Memory B cell (primary cell): ENCODE measurements at places on chromosomes 7 and 10.

GRCh38 chr7:86453454-86453853 lies 190.3 kb upstream of the GRM3 start:
- no peak for DNase-seq
- H3K36me3 ChIP-seq = no peaks in the 10 kb centered on the region
- H3K4me3 ChIP-seq = no peak overlapping the region
- H3K27me3 ChIP-seq = no peaks in the 10 kb centered on the region

DNA sequence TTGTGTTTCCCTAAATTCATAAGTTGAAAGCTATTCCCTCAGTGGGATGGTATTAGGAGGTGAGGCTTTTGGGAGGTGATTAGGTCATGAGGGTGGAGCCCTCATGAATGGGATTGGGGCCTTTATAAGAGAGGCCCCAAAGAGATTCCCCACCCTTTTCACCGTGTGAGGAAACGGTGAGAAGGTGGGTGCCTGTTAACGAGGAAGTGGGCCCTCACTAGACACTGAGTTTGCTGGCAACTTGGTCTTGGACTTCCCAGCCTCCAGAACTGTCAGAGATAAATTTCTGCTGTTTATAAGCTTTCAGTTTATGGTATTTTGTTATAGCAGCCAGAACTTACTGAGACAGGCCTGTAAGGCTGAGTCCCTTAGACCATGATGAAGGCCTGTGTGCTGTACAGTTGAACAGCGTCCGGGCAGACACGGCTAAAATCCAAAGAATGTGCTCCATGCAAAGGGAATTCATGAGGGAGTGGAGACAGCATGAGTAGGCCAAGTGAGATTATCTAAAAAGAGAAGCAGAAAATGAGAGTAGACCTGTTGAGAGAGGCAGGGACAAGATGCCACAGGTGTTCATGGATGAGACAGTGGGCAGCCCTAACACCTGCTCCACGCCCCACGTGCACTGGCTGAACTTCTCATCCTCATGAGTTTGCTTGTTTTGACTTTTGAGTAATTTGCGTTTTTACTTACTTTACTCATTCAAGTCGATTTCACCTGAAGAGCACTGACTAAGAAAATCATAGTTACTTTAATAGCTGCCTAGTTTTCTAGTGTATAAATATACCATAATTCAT lies 66.9 kb upstream of the SFMBT2 start:
- no peak overlapping the region for H3K4me3 ChIP-seq
- H3K4me1 ChIP-seq = peaks cover 50% of the 10 kb centered on the region
- no peak for DNase-seq
- peaks cover 1% of the 10 kb centered on the region for H3K36me3 ChIP-seq
- no peak overlapping the region for H3K27ac ChIP-seq

DNA sequence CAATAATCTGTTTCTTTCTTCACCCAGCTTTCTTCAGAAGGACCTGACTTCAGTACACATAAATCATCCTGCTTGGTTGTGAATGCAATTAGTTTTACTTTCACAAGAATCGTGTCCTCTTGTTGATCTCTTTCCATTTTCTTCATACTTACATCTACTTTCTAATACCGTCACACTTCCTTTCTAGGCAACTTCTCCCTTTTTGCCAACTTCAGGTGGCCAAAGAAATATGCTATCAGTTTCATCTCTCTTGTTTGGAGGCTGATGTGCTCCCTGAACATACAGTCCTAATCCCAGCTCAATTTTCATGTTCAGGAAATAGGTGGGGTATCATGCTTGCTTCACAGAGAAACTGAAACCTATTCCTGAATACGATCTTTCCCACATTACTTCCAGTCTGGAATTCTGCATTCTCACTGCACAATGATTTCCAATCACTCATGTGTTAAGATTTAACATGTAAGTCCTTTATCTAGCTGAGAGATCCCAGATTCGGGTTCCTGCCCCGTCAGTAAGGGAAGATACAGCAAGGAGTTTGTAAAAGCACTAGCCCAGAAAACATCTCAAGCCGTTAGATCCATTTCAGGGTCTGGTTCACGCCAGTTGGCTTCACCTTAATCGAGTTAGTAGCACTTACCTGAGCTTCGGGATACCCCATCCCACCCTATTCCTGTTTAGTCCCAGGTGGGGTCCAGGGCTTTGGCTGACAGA lies 994 bp downstream of the SLC25A28 start:
- H3K4me1 ChIP-seq = peaks cover 33% of the 10 kb centered on the region
- DNase-seq = peak; percentile 18
- H3K27me3 ChIP-seq = no peaks in the 10 kb centered on the region
- H3K27ac ChIP-seq = peak overlapping the region; percentile 83

DNA sequence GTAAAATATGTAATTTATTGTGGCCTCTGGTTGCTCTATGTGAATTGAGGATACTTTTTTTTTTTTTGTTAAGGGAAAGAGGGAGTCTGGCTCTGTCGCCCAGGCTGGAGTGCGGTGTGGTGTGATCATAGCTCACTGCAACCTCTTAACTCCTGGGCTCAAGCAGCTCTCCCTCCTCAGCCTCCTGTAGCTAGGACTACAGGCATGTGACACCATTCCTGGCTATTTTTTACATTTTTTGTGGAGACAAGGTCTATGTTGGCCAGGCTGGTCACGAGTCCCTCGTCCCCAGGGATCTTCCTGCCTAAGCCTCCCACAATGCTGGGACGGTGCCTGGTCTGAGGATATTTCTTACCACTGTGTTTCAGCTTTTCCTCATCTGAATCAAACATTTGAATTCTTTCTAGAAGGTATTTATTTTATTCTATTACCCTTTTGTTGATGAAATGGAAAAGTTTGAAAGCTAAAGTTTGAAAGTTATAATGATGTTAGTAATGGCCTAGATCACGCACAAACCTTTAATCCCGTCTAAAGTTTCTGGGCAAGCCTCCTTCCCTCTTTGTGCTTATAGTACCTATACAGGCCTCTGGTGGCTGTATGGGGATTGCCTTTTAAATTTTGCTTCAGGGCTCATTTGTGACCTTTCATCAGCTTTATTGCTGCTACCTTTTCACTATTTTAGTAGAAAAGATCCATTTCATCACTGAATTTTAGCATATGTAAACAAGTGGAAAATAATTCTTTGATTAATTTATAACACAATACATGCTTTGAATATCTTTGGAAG lies 2.0 kb downstream of the IFRD1 start:
- peaks cover 4% of the 10 kb centered on the region for H3K36me3 ChIP-seq
- no peak for DNase-seq
- H3K4me1 ChIP-seq = peaks cover 20% of the 10 kb centered on the region
- no peak overlapping the region for H3K27ac ChIP-seq

DNA sequence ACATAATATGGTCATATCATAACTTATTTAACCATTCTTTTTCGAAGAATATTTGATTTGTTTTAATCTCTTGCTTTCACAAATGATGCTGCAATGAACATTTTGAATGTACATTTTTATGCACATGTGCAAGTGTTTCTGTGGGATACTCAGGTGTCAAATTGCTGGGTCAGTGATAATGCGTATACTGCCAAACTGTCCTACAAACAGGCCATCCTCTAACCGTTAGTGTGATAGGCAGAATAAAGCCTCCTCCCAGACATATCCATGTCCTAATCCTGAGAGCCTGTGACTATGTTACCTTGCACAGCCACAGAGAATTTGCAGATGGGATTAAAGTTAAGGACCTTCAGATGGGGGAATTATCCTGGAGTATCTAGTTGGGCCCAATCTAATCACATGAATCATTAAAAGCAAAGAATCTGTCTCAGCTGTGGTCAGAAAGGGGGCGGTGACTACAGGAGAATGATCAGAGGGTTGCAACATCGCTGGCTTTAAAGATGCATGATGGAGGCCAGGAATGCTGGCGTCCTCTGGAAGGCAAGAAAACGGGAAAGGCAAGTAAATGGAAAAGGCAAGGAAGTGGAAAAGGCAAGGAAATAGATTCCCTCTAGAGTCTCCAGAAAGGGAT lies 46.7 kb downstream of the FZD1 start:
- H3K27me3 ChIP-seq = no peaks in the 10 kb centered on the region
- H3K27ac ChIP-seq = no peak overlapping the region
- no peak overlapping the region for H3K4me3 ChIP-seq
- no peak for DNase-seq

GRCh38 chr10:69394020-69394419 lies 22.7 kb downstream of the TACR2 start:
- no peaks in the 10 kb centered on the region for H3K27me3 ChIP-seq
- no peak overlapping the region for H3K27ac ChIP-seq
- no peak for DNase-seq
- no peak overlapping the region for H3K4me3 ChIP-seq
- H3K4me1 ChIP-seq = peaks cover 18% of the 10 kb centered on the region

GRCh38 chr7:103626776-103627175 lies 180.8 kb upstream of the SLC26A5 start:
- no peaks in the 10 kb centered on the region for H3K4me1 ChIP-seq
- H3K4me3 ChIP-seq = no peak overlapping the region
- H3K36me3 ChIP-seq = no peaks in the 10 kb centered on the region
- peaks cover 7% of the 10 kb centered on the region for H3K27me3 ChIP-seq

GRCh38 chr7:141167381-141167964 lies 93.6 kb downstream of the TMEM178B start:
- H3K27me3 ChIP-seq = peaks cover 13% of the 10 kb centered on the region
- DNase-seq = no peak
- H3K4me3 ChIP-seq = no peak overlapping the region

GRCh38 chr7:132650498-132650897 lies 74.2 kb upstream of the PLXNA4 start:
- H3K36me3 ChIP-seq = no peaks in the 10 kb centered on the region
- H3K4me1 ChIP-seq = peaks cover 18% of the 10 kb centered on the region
- H3K27me3 ChIP-seq = no peaks in the 10 kb centered on the region
- DNase-seq = no peak
- H3K27ac ChIP-seq = no peak overlapping the region

GRCh38 chr7:71982851-71983250 lies 429.3 kb downstream of the CALN1 start:
- H3K4me3 ChIP-seq = no peak overlapping the region
- no peaks in the 10 kb centered on the region for H3K4me1 ChIP-seq
- H3K27me3 ChIP-seq = no peaks in the 10 kb centered on the region
- H3K27ac ChIP-seq = no peak overlapping the region
- H3K36me3 ChIP-seq = no peaks in the 10 kb centered on the region
- DNase-seq = no peak

DNA sequence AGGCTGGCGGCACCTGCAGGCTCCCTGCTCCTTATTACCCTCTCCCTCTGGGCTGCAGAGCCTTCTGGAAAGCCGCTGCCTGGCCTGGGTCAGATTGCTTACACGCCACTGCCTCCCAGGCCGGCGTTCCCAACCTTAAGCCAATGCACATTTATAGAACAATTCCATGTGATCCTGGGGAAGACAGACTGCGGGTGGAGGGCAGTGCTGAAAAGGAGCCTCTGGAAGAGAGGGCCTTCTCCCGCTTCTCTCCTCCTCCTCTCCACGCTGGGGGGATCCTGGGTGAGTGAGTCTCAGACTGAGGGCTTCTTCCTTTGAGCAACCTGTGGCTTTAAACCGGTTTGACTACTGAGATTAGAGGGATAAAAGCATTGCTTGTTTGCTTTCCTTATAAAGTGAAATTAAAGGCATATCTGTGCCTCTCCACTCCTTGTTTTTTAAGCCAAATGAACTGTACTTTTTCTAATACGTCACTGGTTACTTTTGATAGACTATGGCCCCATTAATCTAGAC lies 5.5 kb downstream of the TACC2 start:
- H3K4me1 ChIP-seq = peaks cover 4% of the 10 kb centered on the region
- peaks cover 2% of the 10 kb centered on the region for H3K36me3 ChIP-seq
- no peak overlapping the region for H3K4me3 ChIP-seq
- H3K27me3 ChIP-seq = peaks cover 20% of the 10 kb centered on the region
- no peak for DNase-seq

DNA sequence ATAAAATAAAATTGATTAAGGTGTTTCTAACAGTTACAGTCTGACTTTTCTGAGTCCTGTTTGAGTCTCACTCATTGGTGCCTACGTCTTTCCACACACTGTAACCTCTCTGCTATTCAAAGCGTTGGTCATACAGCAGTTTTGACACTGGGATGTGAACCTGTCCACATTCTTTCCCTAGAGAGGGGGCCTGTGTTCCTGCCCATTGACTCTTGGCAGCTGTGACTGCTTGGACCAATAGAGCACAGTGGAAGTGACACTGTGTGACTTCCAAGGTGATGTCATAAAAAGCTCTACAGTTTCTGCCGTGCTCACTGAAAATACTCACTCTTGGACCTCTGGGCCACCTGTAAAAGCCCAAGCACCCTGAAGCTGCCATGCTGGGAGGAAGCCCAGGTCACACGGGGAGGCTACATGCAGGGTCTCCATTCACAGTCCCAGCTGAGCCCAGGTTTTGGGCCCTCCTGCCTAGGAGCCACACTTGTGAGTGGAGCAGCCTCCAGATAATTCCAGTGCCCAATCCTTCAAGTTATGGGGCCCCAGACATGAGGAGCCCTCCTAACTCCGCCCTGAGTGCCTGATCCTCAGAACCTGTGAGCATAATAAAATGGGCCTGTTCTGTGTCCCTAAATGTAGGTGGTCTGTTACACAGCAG lies 704 bp upstream of the ANTXRL start:
- peaks cover 7% of the 10 kb centered on the region for H3K27me3 ChIP-seq
- H3K27ac ChIP-seq = no peak overlapping the region
- no peak for DNase-seq
- no peak overlapping the region for H3K4me3 ChIP-seq

- H3K27ac ChIP-seq = no peak overlapping the region
- no peaks in the 10 kb centered on the region for H3K36me3 ChIP-seq
- H3K4me1 ChIP-seq = no peaks in the 10 kb centered on the region
- DNase-seq = no peak
These were observed 20.5 kb upstream of the VWDE start for GRCh38 chr7:12423997-12424745.

DNA sequence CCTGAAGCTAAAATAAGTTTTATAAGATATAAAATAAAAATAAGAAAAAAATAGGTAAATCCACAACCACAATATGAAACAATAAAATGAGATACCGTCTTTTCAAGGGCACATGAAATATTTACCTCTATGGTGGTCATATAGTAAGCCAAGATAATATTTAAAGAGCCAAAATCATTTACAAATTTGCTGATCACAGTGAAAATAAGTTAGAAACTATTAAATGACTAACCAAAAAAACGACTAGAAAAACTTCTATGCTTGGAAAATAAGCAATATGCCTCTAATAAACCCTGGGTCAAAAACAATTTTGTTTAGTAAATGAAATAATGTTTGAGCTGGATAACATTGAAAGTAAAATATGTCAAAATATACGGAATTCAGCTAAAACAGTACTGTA lies 535.2 kb downstream of the GRID1 start:
- no peaks in the 10 kb centered on the region for H3K36me3 ChIP-seq
- no peak overlapping the region for H3K27ac ChIP-seq
- H3K4me1 ChIP-seq = no peaks in the 10 kb centered on the region
- peaks cover 4% of the 10 kb centered on the region for H3K27me3 ChIP-seq
- no peak overlapping the region for H3K4me3 ChIP-seq
- no peak for DNase-seq

- H3K36me3 ChIP-seq = no peaks in the 10 kb centered on the region
- no peaks in the 10 kb centered on the region for H3K4me1 ChIP-seq
- peaks cover 10% of the 10 kb centered on the region for H3K27me3 ChIP-seq
- no peak overlapping the region for H3K27ac ChIP-seq
- H3K4me3 ChIP-seq = no peak overlapping the region
- DNase-seq = no peak
These were observed 118.6 kb upstream of the PRSS58 start for GRCh38 chr7:142376356-142376997.
